Hematopoietic multipotent progenitor cell (in vitro differentiated cells): ENCODE measurements at places on chromosomes 3 and 15.

DNA sequence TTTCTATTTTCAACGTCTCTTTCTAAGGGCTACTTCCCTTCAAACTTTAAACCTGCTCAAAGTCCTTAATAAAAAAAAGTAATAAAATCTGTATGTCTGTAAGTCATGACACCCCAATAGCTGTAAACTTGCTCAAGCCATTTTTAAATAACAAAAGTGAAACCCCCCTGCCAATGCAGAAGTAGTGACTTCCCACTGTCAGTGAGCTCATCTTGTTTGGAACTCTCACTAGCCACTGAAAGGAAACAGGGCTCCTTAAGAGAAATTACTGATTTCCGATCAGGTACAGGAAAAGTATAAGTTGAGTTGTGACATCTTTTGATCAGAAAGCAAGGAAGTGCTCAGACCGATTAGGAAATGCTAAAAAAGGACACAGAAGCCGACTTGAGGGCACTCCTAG is 27.6 kb upstream of the GPR171 start:
- peak; percentile 53 for DNase-seq

- DNase-seq: no peak
These were observed 26.3 kb upstream of the TMEM45A start for GRCh38 chr3:100465892-100466777.

DNA sequence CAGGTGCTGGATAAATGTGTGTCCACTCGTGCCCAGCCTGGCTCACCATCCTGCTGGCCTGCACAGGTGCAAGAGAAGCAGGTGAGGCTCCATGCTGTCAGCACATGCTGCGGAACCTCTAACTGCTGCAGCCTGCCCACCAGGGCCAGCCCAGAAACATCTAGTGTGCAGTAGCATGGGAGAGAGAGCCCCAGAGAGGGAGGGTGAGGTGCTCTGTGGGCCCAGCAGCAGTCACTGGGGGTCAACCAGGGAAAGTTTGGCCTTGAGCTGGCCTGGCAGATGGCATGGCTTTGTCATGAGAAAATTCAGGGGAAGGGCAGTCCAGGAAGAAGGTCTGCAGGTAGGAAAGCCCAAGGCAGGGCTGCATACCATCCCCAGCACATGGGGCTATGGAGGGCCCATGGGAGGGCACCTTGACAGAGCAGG is 18.2 kb upstream of the PRR23E start:
- no peak for DNase-seq

DNA sequence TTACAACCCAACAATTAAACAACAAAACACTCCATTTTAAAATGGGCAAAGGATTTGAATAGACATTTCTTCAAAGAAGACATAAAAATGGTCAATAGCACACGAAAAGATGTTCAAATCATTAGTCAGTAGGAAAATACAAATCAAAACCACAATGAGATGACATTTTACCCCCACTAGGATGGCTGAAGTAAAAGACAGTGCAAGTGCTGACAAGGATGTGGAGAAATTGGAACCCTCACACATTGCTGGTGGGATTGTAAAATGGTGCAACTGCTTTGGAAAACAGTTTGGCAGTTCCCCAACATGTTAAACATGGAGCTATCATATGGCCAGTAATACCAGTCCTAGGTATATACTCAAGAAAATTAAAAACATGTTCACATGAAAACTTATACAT is 11.6 kb downstream of the GALNT15 start:
- no peak for DNase-seq

DNA sequence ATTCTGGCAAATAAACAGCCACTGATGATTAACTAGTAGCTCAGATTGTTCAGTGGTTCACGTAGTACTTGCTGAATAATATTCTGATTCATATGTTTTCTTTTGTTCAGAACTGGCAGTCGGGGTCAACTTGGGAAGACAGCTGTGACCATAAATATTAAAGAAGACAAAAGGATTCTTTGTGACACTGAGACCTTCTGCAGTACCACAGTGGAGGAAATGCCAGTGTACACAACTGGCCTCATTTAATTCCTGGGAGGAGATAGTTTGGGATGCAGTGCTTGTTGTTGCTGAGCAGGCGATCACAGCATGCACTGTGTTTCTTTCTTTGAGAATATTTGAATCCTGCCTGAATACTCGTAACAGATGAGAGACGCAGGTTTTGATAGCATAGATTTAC is 26.7 kb upstream of the MCF2L2 start:
- no peak for DNase-seq

- no peak for DNase-seq
These were observed 66.5 kb downstream of the PLXNA1 start for GRCh38 chr3:127049393-127049792.

- no peak for DNase-seq
These were observed 53.4 kb upstream of the PRICKLE2 start for GRCh38 chr3:64278625-64279024.

DNA sequence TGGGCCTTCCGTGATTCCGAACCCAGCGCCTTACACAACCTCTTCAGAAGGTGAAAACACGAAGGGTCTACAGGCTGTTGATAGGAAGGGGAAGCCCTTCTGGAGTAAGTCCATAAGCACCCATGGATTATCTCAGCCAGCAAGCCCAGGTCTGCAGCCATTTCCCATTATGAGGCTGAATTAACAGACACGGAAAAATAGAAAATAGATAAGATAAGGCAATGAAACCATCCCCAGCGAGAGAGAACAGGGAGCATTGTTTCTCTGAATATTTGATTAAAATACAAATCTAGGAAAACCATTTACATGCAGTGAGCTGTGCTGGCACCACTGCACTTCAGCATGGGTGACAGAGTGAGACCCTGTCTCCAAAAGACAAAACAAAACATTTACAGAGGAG is 16.2 kb upstream of the CERS3 start:
- DNase-seq: no peak

DNA sequence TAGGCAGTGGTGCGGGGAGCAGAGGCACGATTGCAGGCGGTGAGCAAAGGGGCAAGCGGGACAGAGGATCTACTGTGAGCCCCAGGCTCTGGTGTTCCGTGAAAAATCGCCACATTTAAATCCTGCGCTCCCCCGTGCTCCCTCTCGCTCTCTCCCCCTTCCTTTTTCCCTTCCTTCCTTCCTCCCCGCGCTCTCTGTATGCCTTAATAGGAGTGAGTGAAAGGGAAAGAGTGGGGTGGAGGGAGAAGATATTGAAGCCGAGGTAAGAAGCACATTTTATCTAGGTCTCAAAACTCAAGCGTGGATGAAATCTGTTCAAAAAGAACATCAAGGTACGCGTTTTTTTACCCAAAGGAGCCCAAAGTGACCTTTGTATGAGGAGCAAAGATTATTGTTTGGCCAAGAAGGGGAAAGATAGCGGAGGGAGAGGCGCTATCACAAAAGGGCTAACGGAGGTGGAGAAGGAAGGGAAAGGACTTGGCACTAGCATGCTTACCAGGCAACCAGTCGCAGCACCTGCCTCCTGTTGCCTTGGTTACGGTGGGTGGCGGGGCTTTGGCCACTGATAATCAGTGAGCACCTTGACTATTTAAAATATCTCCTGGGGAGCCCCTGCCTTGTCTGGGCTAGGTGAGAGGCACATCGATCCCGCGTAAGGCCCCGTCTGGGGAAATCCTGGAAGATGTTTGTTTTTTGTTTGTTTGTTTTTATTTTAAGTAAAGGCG is 14.9 kb upstream of the AEN start:
- no peak for DNase-seq
